NCI-H446 (cell line): ENCODE measurements at places on chromosomes 6 and 20.
A peak's percentile ranks its signal among the peaks of the same experiment; 100 is the strongest.

DNA sequence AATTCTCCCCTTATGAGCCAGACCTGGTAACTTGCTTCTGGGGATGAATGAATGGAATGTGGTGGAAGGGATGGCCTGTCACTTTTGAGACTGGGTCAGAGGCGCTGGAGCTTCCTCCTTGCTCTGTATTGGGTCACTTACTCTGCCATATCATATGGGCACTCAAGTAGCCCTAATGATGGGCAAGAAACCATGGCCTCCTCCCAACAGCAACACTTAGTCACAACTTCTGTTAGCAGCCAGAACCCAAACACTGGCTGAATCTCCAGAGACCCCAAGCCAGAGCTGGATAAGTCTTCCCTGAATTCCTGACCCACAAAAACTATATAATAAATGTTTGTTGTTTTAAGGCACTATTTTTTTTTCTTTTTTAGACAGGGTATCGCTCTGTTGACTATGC, 5.5 kb downstream of the E2F1 start:
- no peak for DNase-seq

DNA sequence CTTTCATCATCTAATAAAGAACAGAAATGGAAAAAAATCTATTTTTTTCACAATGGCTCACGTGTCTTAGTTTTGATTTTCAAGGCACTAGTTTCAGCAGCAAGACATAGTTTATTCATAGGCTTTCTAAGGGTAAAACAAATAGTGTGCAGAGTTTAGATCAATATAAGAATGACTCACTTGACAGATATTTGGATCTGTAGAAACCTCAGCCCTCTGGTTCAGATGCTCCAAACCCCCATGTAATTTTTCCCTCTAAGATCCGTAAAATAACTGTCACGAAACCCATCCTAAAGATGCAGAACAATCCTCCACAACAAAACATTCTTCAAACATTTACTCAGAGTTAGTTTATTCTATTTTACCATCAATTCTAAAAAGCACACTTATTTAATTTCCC, 43.4 kb downstream of the IYD start:
- DNase-seq: no peak

DNA sequence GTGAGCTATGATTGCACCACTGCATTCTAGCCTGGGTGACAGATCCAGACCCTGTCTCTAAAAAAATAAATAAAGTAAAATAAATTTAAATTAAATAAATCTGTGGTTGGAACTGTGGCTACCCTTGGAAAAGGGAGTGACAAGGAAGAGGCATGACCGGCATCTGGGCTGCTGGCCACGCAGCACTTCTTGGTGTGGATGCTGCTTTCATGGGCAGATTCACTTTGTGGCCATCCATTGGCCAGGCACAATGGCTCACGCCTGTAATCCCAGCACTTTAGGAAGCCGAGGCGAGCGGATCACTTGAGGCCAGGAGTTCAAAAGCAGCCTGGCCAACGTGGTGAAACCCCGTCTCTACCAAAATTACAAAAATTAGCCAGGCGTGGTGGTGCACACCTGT, 16.1 kb downstream of the EBF4 start:
- DNase-seq: no peak

- no peak for DNase-seq
Observed at GRCh38 chr6:1849691-1850090, 240.0 kb downstream of the FOXC1 start.

GRCh38 chr20:57891014-57891413, 181.2 kb upstream of the PMEPA1 start:
- no peak for DNase-seq

GRCh38 chr6:11428371-11428770, 109.2 kb upstream of the TMEM170B start:
- no peak for DNase-seq

DNA sequence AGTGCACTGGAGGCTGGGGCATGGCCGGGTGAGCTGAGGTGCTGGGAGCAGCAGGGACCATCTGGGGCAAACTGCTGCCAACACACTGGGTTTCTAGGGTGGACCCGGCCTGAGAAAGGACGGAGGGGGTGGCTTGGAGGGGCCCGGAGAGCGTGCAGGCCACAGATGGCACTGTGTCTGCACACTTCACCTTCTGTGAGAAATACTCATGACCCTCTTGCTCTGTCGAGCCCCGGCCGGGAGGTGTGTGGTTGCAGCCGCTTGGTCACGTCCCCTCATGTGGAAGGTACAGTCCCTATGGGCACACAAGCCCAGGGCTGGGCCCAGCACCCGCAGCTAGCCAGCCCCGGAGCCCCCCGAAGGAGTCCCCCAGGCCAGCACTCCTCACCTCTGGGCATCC, 59.7 kb downstream of the RBM38 start:
- no peak for DNase-seq

GRCh38 chr6:11760015-11760473, 18.6 kb downstream of the ADTRP start:
- DNase-seq: no peak

GRCh38 chr6:46456297-46456696, 35.0 kb downstream of the RCAN2 start:
- no peak for DNase-seq

DNA sequence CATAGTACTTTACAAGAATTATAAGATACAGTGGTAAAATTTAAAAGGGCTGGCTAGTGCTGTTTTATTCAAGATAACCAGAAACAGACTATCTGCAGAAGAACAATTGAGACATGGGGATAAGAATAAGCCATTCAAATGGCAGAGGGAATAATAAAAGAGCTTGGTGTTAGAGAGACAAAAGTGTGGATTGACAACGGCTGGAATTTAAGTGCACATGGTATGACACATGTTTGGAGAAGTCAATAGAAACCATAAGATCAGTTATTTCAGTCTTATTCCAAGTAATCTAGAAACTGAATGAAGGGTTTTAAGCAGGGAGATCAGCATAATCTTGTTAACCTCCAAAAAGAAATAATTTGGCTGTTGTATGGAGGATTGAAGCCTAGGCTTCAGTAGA, 1205.5 kb upstream of the CITED2 start:
- no peak for DNase-seq

GRCh38 chr6:52335576-52335975, 26.4 kb upstream of the PAQR8 start:
- DNase-seq: no peak

GRCh38 chr6:119676230-119676629, 326.7 kb upstream of the MAN1A1 start:
- no peak for DNase-seq

GRCh38 chr6:105855433-105855832, 230.7 kb upstream of the PRDM1 start:
- no peak for DNase-seq

DNA sequence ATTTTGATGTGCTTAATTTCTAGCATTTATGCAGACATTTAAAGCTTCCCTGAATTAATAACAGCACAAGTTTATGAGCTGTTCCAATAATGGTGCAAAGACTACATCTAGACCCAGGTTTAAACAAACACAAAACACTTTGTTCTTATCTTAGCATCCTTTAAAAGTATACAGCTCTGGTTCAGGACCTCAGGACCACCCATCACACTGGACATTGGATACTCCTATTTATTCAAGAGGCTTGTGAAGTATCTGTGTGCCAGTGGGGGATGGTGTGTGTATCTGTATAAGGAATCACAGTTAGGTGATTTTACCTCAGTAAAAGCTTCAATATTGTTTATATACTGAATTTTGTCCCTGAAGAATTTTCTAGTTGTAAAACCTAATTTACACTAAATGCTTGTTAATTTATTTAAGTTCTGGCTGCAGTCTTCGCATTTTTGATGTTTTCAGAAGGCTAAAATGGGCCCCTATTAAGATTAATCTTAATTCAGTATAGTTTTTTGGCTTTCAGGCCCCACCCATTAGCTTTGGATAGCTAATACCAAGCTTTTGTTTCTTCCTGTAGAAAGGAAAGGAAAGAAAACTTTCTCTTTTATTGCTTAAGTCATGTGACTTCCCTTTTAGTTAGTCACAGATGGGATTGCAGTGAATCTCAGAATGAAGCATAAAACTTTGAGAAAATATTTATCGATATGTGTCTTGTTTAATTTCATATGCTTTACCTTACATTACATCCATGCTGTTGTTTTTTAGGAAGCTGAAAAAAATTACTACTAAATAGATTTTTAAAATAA, 13.1 kb downstream of the LIN28B start:
- no peak for DNase-seq

- DNase-seq: no peak
Observed at GRCh38 chr6:53790886-53791285, 3.9 kb upstream of the LRRC1 start.

DNA sequence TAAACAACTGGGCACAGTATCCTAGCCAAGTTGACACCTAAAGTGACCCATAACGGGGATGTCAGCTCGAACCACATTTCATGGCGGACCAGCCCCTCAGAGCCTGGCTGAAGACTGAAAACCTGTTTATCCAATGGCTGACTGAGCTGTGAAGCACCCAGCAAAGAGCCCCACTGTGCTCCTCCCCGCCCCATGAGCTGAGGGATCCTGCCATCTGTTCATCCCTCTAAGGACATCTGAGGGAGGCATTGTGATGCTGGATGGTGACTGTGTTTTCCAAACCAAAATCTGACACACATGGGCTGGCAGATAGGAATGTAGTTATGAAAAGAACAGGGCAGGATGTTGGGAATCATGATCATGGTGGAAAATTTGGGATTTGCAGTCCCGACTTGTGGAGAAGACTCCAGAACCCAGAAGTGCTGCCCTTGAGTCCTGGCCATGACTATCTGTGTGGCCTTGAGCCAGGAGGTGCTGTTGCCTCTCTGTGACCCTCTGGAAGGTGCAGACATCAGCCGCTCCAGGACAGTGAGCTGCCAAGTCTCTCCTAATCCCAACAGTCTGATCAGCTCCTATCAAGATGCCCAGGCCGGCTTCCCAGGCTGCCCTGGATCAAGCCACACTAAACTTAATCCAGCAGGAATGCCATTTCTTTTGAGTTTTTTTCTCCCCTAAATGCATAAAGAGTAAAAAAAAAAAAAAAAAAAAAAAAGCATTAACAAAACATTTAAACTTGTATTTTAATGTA, 5.7 kb downstream of the EDN3 start:
- DNase-seq: peak; percentile 70

DNA sequence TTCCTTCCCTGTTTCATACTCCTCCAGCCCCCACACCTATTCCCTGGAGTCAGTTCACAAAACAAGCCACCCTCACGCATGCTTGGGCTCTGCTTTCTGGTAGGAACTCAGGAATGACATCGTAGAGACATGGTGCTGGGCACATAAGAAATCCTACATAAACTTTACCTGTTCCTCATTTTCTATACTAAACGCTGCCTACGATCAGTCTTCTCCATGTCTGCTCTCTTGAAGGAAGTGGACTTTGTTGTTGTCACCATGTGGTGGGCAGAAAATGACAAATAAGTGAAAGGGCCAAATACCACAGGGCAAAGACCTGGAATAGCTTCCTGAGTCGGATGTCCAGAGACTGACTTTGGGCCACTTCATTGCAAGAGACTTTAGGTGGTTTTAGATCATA, 10.1 kb downstream of the MYLK4 start:
- no peak for DNase-seq

DNA sequence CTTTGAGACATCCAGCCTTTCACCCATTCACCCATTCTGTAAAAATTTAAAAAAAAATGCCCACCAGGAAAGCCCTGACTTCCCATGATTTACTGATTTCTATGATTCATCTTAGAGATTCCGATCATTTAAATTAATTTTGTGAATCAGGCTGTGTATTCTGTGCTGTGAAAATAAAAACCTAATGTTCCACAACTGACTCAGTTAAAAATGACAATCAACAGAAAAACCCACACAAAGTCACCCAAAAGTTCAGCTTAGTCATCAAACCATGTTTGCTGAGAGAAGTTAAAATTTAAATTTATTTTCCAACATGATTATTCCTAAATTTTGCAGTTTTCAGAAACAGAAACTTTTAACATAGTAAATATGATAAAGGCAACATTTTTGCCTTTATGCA, 509.9 kb downstream of the TENT5A start:
- DNase-seq: no peak

DNA sequence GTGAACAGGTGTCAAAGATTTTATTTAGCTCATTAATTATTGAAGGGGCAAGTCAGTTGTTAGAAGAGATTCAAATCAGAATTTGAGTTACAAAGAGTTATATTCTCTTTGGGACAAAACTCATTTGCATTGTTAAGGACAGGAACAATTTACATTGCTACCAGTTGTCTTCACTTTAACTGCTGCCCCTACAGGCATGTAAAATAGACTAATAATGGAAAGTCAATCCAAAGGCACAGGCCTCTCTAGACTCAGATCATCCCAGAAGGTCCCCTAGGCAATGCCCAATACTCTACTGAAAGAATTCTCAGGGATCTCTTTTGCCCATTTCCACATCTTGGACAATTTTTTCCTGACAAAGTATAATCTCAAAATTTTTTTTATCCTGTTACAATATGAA, 95.7 kb downstream of the SCP2D1 start:
- DNase-seq: no peak

DNA sequence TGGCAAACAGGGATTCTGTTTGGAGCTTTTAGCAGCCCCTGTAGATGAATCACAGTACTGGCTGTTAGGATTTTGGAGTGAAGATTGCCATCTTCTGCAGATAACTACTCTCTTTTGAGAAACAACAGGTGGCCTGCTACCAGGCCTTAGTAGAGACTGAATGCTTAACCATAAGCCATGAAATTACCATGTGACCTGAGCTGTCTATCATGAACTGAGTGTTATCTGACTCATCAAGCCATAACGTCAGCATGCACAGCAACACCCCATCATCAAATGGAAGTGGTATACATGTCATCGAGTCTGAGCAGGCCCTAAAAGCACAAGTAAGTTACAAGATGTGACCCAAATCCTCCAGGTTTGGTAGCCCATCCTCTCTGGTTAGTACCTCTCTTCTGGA, 132.6 kb downstream of the GPR63 start:
- no peak for DNase-seq

- no peak for DNase-seq
Observed at GRCh38 chr20:54079652-54080051, 9.3 kb upstream of the BCAS1 start.

GRCh38 chr6:14569394-14569793, 451.8 kb downstream of the CD83 start:
- no peak for DNase-seq

- DNase-seq: no peak
Observed at GRCh38 chr6:8172530-8172929, 70.2 kb upstream of the EEF1E1 start.

GRCh38 chr20:59948828-59949720, 8.9 kb downstream of the FAM217B start:
- peak; percentile 62 for DNase-seq

- DNase-seq: no peak
Observed at GRCh38 chr6:163188746-163189145, 225.8 kb upstream of the QKI start.

DNA sequence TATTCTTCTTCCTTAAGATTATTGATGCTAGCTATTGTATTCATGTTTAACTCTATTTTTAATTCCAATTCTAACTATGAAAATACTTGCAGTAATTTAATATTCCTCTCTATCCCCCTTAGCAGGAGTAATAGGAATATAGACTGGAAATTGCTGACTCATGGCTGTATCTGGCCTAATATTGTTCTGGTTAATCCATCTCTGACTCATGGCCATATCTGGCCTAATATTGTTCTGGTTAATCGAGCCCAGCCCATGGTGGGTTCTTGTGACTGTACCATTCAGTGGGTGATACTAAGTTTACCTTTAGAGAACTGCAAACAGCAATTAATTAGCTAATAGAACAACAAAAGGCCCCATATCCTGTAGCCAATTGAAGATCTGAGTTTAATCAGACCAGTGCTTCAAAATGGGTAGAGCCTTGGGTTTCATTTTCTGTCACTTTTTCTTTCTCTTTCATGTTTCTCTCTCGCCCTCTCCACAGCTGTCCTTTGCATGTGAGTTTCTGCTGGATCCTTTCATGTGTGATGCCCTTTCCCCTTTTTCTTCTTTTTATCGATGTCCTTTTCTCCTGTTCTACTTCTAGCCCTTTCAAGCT, 50.6 kb downstream of the SLC22A3 start:
- DNase-seq: no peak

GRCh38 chr6:110389689-110390382, 25.5 kb downstream of the DDO start:
- DNase-seq: no peak
